Fibroblast of pulmonary artery (primary cell): ENCODE measurements at places on chromosomes 16 and 17.

DNA sequence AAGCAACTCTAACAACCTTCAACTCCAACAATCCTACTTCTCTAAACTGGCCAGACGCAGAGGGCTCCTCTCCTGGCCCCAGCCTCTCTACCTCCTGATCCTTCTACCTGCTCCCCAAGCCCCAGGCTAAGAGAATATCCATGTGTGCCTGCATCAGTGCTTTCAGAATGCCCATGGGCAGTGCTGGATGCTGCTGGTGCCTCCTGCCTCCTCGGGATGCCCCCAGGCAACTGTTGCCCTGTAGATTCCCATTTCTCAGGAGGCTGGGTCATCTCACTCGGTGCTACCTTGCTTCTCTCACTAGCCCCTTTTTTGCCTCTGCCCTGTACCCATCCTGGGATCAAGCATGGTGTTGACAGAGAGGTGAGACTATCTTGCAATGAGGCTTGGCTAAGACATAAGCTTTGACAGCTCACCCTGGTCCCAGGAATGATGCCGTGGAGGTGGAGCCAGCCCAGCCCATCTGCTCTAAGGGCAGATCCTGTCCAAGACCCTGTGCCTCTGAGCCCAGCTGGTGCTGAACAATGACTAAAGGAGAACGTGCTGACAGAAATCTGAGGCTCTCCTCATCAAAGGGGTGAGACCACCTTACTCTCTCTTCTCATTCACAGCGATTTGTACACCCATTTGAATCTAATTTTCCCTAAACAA, 19.4 kb upstream of the SUPT4H1 start:
- DNase-seq, result no peak

DNA sequence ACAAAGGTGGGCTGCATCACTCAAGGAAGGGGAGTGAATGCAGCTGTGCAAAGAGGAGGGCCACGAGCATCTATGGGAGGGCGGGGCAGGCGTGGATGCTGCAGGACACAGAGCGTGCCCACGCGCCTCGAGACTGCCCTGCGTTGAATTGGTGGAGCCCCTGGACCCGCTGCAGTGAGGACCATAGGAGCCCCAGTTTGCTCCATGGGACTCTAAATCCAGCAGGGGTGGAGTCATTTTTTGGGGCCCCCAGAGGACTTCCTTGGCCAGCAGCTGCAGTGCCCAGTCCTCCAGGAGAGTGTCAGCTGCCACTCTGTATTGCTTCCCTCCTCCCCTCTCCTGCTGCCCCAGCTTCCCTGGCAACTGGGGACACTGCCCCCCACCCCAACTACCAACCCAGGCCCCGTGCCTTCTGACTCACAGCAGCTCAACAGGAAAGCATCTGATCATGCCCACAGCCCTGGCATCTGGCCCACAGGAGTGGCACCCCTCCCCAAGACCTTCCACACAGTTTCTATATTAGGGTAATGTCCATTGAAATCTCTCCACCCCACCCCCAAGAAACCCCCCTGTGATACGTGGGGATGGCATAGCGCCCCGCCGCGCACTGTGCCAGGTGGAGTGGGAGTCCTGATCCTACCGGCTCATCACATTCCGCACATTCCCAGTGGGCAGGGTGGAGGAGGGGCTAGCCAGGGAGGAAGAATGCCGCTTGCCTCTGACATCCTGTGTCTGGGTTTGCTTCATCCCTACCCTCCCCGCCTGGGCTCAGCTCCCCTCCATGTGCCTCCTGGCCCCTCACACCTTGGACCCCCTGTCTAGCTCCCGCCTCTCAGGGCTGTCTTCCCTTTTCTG, 27.8 kb upstream of the ITGA3 start:
- DNase-seq, result peak; percentile 62

- peak; percentile 78 for DNase-seq
Measured at GRCh38 chr17:2749784-2750181, 331 bp upstream of the CCDC92B start.

DNA sequence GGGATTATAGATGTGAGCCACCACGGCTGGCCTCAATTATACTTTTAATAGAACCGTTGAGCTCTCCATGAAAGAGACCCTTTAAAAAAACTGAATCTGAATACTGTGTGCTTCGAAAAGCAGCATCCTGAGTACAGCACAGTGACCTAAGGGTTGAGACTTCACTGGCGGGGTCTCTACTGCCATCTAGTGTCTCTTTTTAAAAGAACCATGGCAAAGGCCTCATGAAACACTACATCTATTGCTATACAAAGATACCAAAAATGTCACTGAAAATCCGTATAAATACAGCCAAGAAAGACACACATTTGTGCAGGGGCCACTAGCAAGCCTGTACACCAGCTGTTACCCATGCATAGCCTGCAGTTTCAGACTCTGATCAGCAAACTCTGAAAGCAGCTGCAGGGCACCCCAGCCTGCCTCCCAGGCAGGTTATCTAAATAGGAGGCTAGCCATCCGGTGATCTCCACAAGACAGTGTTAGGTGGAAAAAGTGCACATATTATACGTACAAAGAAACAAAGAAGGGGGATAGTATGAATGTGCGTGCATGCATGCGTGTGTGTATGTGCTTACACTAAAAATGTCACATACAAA, 35.3 kb downstream of the NPLOC4 start:
- peak; percentile 86 for DNase-seq

DNA sequence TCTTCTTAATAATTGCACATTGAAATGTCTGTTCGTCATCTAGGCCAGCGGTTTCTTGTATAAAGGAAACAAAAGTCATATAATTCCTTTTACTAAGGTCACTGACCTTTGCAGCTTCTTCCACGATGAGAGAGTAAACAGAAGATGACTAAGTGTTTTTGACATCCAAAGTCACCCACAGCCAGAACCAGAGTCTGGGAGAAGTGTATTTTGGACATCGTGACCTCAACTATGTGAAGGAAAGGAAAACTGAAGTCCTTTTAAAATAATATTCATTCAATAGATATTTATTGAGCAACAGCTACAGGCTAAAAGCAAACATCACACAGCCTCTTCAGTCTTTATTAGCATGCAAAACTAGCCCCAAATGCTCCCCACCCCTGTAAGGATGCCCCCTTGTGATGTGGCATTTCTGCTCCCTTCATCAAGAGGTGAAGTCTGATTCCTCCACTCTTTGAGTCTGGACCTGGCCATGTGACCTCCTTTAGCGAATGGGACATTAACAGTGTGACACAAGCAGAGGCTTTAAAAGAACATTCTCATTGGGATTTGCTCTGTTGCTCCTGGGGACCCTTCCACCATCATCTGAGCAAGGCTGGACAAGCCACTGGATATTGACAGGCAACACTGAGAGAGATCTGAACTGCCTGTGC, 8.1 kb upstream of the PMP22 start:
- peak; percentile 79 for DNase-seq

GRCh38 chr17:50833510-50834428, 1.6 kb upstream of the WFIKKN2 start:
- no peak for DNase-seq

GRCh38 chr16:83835586-83836566, 28.1 kb downstream of the HSBP1 start:
- peak; percentile 84 for DNase-seq

DNA sequence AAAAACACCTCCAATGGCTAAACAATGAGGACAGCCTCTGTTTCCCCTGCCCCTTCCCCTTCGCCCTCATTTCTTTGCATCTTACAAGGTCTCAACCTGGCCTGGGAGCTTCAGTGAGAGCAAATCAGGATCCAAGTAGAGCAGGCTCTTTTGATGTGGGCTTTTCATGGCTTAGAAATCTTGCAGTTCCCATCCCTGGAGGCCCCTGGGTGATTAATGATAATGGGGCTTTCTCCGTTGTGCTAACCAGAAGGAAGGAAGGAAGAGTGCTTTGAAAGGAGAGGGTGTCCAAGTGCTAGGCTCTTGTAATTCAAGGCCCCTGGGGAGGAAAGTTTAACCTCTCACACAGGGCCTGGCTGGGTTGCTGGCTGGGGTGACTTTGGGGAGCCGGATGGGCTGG, 18.5 kb upstream of the IRX3 start:
- no peak for DNase-seq

GRCh38 chr16:64416216-64417005, 705.5 kb downstream of the CDH11 start:
- DNase-seq, result peak; percentile 52
